Astrocyte of the spinal cord (primary cell): ENCODE measurements at places on chromosomes 11 and 22.

DNA sequence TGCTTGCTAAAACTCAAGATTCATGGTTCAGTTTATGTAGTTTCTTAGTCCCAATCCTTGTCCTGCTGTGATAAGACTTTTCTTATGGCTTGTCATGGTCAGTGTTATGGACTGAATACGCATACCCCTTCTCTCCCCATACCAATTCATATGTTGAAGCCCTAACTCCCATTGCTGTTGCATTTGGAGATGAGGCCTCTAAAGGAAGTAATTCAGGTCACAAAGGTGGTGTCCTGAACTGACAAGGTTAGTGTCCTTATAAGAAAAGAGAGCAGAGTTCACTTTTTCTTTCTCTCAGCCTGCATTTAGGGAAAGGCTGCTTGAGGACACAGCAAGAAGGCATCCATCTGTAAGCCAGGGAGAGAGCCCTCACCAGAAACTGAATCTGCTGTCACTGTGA is 618.2 kb downstream of the LRRC4C start:
- no peak for DNase-seq

GRCh38 chr11:60913793-60914632 is at the start of gene TMEM109:
Gene TMEM109, plus strand, starts transcription at chr11:60914158. Its CDS starts 5,536 bp downstream, at chr11:60919694.
- DNase-seq: peak; percentile 91

- DNase-seq: no peak
These were observed 539.1 kb downstream of the FAM181B start for GRCh38 chr11:82194521-82194920.

- DNase-seq: no peak
These were observed 1.4 kb upstream of the TP53I11 start for GRCh38 chr11:44952082-44952481.
